ENCODE measurements at places on chromosomes 1 and 21.

- DNase-seq: no peak
Observed at GRCh38 chr1:206967096-206967849, 3.0 kb downstream of the FCAMR start.

- DNase-seq: no peak
Observed at GRCh38 chr1:87140831-87141540, 187.7 kb upstream of the LMO4 start.

GRCh38 chr1:23704834-23705495 lies 13.4 kb downstream of the RPL11 start:
- DNase-seq: no peak

DNA sequence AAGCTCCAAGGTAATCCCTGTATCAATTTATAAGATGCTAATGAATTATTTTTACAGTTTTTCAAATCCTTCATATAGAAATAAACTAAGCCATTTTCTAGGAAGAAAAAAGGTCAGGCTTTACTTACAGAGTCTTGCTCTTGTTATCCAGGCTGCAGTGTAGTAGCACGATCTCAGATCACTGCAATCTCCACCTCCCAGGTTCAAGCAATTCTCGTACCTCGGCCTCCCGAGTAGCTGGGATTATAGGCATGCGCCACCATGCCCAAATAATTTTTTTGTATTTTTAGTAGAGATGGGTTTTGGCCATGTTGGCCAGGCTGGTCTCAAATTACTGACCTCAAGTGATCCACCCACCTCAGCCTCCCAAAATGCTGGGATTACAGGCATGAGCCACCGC lies 27.0 kb downstream of the RERE start:
- DNase-seq: no peak

GRCh38 chr1:82319546-82319945 lies 518.8 kb downstream of the ADGRL2 start:
- no peak for DNase-seq

GRCh38 chr1:91700332-91700731 lies 185.6 kb downstream of the TGFBR3 start:
- DNase-seq: no peak

DNA sequence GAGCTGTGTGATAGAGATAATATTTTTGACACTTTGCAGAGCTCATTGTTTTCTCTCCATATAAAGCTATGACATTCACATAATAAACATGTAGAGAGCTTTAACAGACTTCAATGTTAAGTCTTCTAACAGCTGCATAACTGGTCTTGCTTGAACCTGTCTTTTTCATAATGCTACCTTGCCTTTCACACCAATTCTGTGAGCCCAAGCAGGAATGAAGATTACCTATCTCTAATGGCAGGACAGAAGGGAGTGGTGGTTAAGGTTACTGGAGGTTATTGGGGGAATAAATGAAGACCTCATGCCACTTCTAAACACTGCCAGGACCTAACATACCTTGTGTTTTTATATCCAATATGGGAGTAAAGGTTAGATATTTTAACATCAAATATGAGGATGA lies 2.3 kb upstream of the CD55 start:
- no peak for DNase-seq

DNA sequence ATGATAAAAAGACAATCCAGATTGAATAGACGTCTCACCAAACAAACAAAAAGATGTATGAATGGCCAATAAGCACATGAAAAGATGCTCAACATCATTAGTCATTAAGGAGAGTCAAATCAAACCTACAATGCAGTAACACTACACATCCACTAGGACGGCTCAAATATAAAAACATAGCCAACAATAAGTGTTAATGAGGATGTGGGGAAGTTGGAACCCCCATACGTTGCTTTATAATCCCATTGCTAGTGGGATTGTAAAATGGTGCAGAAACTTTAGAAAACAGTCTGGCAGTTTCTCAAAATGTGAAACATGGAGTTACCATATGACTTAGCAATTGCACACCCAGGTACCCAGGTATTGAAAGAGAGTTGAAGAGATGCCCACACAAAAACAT lies 14.7 kb upstream of the IL24 start:
- no peak for DNase-seq

GRCh38 chr21:32611471-32611997 lies 643 bp downstream of the CFAP298 start:
- peak; percentile 10 for DNase-seq

DNA sequence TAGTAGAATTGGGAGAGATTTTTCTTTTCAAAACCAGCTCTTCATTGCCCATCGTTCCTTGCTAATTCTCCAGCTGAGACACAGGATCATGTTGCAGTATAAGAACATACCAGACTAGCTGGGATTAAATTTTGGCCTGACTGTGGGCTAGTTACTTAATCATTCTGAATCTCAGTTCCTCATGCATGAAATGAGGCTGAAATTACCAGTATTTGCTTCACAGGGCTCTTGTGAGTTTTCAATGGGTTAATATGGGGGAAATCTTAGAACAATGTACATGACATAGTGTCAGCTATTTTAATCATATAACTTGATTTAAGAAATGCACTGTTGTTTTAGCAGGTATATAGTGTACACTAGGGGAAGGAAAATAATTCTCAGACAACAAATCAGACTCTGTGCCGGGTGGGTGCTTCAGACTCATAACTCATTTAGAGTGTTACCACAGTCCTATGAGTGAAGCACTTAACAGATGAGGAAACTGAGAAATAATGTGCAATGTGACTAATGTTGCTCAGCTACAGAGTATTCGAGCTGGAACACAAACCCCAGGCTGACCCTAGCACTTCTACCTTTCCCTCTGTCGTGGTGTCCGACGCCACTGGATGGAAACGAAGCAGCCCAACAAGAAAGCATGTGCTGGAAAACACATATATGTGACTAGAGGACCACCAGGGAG lies 137.6 kb upstream of the SGIP1 start:
- no peak for DNase-seq

DNA sequence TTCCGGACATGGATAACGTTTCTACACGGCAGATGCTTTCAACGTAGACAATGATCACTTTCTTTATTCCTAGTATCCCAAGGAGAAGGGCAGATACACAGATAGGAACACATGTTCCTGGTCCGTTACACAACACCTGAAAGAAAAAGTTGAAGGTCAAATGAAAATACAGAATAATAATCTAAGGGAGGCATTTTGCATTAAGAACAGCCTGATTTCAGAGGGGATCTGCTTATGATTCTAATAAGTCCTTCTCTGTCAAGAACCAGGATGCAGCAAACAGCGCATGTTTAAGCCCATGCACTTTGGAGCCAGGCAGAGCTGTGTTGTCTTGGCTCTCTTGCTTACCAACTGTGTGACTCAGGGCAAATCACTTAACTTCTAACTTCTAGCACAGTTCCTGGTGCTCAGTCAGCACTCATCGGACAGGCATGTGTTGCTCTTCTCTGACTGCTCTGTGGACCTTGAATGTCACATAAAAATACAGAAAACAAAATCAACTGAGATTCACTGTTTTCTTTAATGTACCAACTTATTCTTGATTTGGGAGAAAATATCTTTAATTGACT lies 56.3 kb upstream of the CNN3 start:
- no peak for DNase-seq

- DNase-seq: no peak
Observed at GRCh38 chr1:240695416-240695815, 83.5 kb upstream of the GREM2 start.

- DNase-seq: no peak
Observed at GRCh38 chr1:150928286-150928685, 2.1 kb downstream of the SETDB1 start.

- no peak for DNase-seq
Observed at GRCh38 chr1:60950224-60951063, 131.9 kb upstream of the NFIA start.

Measured in activated T-cell treated with anti-CD3 and anti-CD28 coated beads for 4 hours (primary cell).